ENCODE measurements at places on chromosomes 13 and 19.

DNA sequence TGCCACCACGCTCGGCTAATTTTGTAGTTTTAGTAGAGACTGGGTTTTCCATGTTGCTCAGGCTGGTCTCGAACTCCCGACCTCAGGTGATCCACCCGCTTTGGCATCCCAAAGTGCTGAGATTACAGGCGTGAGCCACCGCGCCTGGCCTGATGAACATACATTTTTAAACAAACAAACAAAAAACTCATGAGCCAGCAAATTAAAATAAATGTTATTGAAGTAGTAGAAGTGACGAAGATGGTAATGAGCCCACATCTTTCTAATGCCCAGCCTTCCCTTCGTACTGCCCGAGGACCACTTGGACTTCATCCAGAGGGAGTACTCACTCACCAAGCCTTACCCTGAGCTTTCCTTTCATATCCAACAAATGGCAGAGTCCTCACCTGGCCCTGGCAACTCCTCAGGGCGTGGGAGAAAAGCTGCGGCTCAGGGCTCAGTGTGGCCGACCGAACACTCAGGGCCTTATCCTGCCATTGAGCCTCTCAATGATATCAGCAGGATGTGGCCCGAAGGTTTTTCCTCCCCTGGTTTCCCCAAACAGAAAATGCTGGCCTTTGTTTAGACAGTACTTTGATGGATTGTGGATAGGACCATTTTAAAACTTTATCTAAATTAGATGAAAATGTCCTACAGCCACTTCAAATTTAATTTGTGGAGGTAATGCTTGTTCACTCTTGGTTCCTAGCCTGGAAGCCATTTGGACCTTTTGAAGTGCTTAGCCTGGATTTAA, 22.8 kb upstream of the ABCC4 start:
- no peak for DNase-seq

GRCh38 chr13:66974174-66974573, 256.0 kb downstream of the PCDH9 start:
- no peak for DNase-seq

GRCh38 chr13:45406421-45406820, 11.8 kb downstream of the SLC25A30 start:
- no peak for DNase-seq

- DNase-seq: no peak
Observed at GRCh38 chr19:23309926-23310325, 59.7 kb upstream of the ZNF724 start.

GRCh38 chr19:37699057-37699456, 20.5 kb downstream of the ZNF607 start:
- DNase-seq: no peak

DNA sequence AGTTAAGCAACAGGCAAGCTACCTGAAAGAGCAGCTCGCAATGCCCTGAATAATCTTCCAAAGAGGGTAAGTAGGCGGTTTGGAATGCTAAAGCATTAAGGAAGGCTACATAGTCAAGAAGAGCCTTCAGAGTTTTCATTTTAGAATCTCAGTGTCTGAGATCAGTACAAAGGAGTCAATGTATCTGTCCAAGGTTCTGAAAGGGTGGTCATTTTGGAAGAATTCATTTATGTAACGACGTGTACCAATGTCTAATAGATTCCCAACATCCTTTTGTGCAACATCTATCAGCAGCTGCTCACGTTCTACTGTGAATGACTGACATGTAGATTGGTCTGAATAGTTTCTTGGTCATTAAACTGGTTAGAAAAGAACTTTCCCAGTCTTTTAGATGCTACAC, 15.2 kb downstream of the ZNF665 start:
- DNase-seq: no peak

DNA sequence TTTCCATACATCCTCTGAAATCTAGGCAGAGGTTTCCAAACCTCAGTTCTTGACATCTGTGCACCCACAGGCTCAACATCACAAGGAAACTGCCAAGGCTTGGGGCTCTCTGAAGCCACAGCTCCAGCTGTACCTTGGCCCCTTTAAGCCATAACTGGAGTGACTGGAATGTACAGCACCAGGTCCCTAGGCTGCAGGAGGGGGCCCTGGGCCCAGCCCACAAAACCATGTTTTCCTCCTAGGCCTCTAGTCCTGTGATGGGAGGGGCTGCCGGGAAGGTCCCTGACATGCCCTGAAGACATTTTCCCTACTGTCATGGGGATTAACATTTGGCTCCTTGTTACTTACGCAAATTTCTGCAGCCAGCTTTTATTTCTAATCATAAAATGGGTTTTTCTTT, 1093.0 kb upstream of the PCDH9 start:
- DNase-seq: no peak

- DNase-seq: no peak
Observed at GRCh38 chr19:38247734-38248268, 8.4 kb downstream of the PPP1R14A start.

- DNase-seq: no peak
Observed at GRCh38 chr13:47334173-47334572, 437.3 kb upstream of the HTR2A start.

GRCh38 chr13:108621462-108621861, 7.9 kb upstream of the MYO16 start:
- DNase-seq: no peak

DNA sequence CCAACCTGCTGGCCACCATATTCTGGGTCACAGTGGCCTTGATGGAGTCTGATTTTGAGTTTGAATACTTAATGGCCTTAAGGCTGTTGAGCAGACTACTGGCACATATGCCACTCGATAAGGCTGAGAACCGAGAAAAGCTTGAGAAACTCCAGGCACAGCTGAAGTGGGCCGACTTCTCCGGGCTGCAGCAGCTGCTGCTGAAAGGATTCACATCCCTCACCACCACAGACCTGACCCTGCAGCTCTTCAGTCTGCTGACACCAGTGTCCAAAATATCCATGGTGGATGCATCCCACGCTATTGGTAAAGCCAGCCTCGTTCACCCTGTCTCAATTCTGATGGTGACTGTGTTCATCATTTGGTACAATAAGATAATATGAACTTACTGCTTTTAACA, 77.5 kb downstream of the ZAR1L start:
- no peak for DNase-seq

DNA sequence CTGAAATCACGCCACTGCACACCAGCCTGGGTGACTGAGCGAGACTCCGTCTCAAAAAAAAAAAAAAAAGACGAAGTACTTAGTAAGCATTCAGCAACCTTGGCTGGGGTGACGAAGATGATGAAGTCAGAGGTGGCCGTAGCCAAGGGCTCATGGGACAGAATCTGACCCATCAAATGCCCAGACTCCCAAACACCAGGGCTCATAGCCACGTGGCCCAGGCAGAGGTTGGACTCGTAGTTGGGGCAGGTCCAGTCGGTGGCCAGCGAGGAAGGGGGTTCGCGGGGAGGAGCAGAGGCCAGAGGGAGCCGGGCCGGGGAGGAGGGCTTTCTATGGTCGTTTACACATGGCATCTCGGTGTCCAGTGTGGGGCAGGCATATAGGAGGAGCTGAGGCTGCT, 52.1 kb upstream of the EHD2 start:
- no peak for DNase-seq

GRCh38 chr19:16435238-16435917, 36.4 kb downstream of the EPS15L1 start:
- no peak for DNase-seq

- no peak for DNase-seq
Observed at GRCh38 chr19:42478765-42479311, 36.1 kb upstream of the CXCL17 start.

GRCh38 chr19:16611121-16611520, 16.9 kb downstream of the MED26 start:
- DNase-seq: no peak

DNA sequence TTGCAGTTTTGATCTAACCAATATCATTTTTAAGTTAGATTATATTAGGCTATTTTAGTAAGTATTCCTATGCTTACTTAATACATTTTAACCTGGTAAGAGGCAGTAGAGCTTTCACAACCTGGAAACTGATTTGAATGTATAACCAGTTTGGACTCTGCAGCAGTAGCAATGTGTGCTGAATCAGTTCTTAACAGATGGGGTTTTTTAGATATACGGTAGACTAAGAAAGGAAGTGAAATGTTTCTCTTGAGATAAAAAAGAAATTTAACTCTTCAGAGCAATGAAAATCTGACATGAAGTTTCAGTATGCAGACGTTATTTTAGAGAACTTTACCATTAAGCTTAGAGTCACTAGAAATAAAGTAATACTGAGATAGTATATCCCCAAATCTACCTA, 2.7 kb downstream of the NBEA start:
- DNase-seq: no peak

GRCh38 chr19:45677351-45678230, 9.6 kb downstream of the GIPR start:
- DNase-seq: peak; percentile 92

- no peak for DNase-seq
Observed at GRCh38 chr13:28545583-28546333, 50.8 kb upstream of the FLT1 start.

DNA sequence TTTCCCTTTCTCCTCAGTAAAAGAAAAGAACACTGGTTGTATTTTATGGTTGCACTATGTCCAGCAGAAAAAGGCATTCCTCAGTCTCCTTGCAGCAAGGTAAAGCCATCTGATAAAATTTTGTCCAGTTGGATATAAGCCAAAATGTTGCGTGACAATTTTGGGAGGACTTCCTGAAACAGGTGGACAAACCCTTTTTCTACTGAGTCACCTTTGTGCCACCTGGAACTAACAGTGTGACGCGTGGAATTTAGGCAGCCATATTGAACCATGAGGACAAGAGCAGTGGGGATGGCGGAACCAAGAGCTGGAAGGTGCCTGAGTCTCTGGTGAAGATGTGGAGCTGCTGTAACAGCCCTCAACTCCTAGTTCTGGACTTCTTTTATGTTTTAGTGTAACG, 8.2 kb downstream of the CADM4 start:
- no peak for DNase-seq

GRCh38 chr19:13979686-13980085, 26.4 kb downstream of the RFX1 start:
- no peak for DNase-seq

- no peak for DNase-seq
Observed at GRCh38 chr13:22486490-22486889, 694.3 kb upstream of the SGCG start.

DNA sequence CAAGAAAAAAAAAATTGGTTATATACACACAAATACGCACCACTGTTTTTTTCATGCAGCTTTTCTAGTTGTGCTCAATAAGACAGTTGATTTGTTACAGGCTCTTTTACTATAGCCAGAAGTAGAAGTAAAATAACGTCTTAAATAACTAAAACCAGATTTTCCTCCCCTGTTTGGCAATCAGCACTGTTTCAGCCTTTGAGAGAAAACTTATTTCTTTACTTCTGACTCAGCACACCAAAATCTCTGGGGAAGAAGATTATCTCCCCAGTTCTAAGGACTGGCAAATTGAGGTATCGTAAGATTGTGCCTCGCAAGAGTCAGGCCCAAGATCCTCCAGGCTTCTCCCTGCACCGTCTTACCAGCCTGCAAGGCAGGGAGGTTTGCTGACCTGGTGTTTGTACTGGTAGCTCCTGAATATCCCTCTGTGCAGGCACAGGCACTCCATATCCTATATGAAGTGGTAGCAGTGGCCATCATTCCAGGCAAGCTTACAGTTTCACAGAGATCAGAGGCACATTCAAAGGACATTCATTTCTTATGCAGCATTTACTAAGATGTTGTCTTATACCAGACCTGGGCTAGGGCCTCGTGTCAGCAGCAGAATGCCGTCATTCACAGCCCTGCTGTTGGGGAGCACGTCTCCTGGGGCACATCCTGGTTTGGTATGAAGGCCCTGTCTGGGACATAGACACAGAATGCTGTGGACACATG, 268.2 kb downstream of the ZNF536 start:
- no peak for DNase-seq
